Activated naive CD8-positive, alpha-beta T cell treated with anti-CD3 and anti-CD28 coated beads, Interleukin-2, amount 50 U/mL, for 16 hours (primary cell): ENCODE measurements at places on chromosomes 6 and 20.

- DNase-seq = no peak
Observed at GRCh38 chr6:75419416-75419815, 74.2 kb downstream of the FILIP1 start.

DNA sequence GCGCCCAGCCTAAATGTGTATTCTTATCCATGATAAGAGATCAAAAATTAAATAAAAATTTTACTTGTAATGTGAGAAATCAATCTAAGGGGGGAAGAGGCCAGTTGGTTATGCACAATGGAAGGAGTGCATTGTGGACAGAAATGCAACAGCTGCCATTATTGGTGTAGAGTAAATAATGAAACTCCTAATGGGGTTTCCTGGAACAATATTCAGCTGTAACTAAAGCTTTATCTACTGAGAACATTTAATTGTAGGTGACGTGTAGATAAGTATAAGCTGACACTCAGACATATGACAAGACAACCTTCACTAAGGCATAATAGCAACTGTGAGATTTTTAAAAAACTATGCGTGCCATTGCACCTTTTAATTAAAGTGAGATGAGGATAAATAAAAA, 71.4 kb downstream of the CEP57L1 start:
- no peak for DNase-seq

DNA sequence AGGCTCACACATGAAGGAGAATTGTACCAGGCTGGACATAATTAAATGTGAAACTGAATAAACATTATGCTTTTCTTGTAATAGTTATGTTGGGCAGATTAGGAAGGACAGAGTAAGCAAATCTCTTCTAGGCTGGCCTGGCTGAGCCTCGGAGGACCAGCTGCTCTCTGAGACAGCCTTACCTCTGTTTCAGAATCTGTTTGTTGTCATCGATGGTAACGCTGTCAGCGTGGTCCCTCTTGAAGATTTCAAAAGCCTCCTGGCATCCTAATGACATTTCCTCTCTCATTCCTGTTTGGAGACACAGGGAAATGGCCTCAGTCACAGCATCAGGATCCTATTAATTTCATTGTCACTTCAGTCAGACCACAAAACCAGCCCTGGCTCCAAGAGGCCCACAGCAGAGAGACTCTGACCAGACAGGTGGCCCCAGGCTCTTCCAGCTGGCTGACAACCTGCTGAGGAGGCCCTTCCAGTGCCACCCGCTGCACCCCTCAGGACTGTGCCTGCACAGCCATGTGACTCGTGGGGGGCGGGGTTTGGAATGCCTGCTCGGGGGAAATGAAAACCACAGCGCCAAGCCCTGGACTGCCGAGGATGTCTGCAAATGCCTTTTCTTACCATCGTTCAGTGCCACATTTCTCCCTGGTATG, 108.5 kb upstream of the KCNK16 start:
- no peak for DNase-seq

GRCh38 chr6:105014954-105015353, 58.0 kb downstream of the LIN28B start:
- DNase-seq = no peak

DNA sequence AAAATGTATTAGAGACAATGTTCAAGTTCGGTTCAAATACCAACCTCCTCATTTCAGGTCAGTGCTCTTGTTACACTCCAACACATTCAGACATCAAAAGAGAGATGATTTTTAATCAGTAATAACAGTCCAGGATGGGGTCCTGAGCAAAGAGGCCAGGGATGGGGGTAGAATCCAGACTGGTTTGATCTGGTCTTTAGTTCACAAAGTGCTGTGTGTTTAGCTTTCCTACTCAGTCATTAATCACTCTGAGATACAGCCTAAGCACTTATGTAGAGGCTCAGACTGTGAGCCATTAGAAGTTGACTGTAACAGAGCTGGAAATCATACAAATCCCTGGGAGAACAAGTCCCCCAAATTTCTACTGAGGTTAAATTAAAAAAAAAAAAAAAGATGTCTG, 241.6 kb downstream of the PTPRK start:
- DNase-seq = no peak

- no peak for DNase-seq
Observed at GRCh38 chr20:10282979-10283456, 64.4 kb downstream of the SNAP25 start.

DNA sequence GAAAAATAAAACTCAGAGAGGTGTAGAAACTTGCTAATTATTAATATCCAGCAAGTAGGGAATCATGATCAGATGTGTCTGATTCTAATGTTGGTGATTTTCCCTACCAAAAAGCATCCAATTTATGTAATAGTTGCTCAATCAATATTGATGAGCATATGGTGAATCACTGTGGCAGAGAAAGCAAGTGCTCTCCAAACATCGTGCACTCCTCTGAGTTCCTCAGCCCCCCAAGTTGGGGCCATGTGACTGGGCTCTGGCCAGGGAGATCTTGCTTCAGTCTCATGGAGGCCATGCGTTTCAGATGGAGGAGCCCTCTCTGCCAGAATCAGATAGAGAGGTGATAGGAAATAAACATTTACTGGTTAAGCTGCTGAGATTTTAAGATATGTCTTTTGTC, 133.2 kb upstream of the LY86 start:
- DNase-seq = no peak

GRCh38 chr6:148203281-148203925, 139.2 kb upstream of the SASH1 start:
- no peak for DNase-seq

- no peak for DNase-seq
Observed at GRCh38 chr6:27839626-27840475, 72.3 kb downstream of the OR2B2 start.

DNA sequence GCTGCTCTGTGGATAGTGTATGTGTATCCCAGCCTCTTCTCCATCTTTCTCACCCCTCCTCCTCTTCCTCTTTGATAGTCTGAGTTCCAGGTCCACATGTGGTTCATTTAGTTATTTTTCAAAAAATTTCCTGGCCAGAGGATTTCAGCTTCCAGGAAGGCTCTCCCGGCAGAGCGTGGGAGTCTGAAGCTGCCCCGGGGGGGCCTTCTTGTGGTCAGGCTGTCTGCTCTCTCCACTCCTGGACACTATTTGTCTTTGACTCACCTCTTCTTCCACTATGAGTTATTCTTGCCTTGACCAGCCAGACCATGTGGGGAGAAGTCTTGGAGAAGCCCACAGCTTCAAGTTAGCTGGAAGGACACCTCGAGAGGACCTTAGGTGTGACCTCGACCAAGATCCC, 258.8 kb downstream of the CDC5L start:
- DNase-seq = no peak

- no peak for DNase-seq
Observed at GRCh38 chr20:4876731-4877130, 124.6 kb downstream of the SLC23A2 start.

- DNase-seq = no peak
Observed at GRCh38 chr6:105091140-105091829, 88.5 kb downstream of the POPDC3 start.

DNA sequence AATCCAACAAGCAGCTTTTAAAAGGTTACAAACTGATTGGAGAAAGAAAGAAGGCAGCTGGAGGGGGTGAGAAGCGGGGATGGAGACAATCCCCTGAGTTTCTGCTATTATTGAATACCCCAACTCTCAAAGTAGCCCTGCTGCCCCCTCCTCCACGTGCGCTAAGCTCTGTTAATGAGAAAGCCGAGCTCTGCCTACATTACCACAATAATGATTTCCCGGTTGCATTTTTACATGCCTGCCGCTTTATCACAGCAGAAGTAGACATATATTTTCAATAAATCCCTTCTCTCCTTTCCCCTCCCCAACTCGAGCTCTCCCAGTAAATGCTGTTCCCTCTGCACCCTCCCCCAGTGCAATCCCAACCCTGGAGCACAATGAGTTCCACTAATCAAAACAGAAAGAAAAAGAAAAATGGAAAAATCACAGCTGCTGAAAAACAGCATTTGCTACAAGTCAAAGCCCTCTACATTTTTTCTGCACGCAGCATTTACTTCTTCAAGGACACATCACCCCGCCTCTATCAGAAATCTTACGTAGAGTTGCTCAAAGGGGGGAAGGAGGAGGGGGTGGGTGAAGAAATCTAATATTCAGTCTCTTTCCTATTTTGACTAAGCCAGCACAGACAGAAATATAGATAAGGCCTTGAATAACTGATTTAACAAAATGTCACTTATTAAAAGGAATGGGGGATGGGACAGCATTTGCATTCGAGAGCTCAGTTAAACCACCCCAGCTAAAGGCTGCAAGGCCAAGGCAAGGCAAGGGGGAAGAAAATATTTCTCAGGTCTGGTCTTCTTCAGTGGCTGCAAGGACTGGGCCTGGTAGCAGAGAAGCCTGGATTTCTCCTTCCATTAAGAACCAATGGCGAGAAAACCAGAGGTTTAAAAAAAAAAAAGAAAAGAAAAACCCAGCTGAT, 10.7 kb downstream of the TRERF1 start:
- no peak for DNase-seq

DNA sequence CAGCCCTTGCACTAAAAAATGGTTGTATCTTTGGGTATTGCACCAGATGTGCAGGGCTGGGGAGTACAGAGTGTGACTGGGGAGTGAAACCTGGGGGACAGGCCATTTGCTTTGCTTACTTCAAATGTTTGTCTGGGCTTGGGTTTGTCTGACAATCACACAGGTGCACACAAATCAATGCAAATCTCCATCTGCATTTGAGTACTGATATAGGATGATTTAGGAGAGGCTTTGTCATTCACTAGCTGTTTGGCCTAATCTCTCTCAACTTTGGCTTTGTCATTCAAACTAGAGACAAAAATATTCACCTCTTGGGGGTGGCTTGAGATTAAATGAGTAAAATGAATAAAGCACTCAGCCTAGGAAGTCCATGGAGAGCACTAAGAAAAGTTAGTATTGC, 3.8 kb downstream of the GUCA1A start:
- DNase-seq = no peak

DNA sequence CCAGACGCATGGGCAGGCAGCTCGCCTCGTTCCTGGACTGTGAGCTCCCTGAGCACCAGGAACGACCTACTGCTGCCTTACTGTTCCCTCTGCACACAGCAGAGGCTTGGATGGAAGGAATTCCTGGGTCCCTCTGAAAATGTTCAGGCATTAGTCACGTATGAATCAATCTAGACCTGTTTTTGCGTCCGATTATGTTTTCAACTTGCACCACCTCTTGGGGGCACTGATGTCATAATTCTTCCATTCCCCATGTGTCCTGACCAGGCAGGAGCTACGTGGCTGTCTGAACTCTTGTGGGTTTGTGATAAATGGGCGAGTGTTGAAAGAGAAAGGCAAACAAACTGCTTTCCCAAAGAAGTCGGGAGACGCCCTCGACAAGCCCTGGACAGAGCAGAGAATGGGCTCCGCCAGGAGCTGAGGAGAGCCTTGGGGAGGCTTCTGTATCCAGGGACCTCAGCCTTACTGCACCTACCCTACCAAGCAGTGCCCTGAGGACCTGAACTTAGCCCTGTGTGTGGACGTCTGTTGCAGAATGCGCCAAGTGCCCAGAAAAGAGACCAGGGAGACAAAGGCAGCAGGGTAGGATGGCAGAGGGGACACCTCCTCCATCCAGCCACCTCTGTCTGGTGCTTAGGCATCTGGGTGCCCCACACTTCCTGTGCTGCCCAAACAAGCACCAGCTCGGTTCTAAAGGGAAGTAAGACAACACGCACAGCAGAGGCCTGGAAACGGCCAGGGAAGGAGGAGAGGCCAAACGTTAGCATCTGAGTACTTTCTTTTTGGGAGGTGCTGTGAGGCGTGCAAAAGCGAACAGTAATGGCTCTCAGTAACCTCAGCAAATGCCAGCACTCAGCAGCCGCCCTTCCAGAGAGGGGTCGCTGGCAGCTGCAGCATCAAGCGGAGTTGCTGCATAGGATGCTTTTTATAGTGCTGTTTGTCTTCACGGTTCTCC, 124.2 kb downstream of the LY86 start:
- no peak for DNase-seq

DNA sequence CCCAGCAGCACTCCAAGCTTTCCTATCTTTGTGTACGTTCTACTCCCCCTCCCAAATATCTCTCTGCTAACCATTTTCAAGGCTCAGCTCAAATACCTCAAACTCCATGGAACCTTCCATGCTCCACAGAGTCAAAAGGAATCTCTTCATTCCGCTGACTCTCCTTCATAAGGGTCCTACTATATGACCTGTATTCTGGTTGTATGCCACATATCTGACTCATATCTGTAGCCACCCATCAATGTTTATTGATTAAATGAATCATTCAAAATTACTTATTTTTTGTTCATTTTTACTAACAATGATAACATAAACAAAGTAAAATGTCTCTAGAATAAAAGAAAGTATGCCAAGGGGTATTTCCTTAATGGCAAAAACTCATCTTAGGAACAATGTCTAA, 123.2 kb downstream of the ARHGAP18 start:
- DNase-seq = no peak

GRCh38 chr6:36110863-36111262, 19.4 kb upstream of the MAPK13 start:
- DNase-seq = no peak

DNA sequence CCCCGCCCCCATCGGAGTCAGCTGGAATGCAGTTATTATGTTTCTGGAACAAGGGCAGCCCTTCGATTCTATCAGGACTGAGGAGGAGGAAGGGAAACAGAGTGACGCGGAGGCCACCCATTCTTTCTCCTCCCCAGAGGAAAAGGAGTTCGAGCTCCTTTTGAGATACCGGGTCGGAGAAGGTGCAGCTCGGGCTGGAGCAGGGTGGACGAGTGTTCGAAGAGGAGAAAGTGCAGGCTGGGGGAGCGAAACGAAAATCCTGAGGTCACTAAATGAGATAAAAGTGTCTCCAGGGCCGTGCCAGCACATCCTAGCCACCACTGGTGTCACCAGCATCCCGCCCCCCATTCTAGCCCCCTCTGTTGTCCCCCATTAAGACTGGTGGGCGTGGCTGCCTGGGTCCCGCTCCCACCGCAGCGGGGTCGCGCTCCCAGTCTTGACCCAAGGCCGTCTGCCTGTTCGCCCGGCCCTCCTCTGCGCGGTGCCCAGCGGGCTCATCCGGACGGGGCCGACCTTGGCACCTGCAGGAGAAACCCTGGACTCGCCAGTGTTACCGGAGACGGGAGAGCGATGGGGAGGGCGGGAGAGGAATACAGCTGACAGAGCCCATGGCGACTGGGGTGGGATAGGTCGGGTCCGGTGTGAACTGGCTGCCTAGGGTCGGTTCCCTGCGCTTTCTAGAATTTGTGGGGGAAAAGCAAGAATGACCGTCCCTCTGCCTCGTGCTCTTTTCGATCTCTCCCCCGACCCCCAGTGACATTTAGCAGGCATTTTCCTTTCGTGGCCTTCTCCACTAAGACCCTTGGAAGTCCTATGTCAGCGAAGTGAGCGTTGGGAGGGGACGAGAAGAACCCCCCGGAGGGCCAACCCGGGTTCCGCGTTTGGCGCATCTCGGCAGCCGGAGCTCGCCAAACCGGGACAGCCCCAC, 16.2 kb downstream of the FOXA2 start:
- DNase-seq = no peak

DNA sequence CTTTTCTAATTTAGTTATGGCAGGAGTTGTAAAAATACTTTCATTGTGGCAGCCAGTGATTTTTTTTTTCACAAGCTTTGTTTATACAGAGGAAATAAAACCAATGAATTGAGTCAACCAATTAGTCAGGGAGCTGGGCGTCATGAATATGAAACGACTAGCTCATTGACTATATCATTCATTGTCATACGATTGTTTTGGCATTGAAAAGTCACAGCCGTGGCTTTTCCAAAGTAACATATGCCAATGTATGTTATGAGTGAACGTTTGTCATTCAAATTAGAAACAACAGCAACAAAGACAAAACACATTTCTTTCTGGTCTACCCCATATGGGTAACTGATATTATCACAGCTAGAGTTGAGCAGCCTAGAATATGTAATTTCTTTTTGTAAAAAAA, 810.6 kb downstream of the EPHA7 start:
- no peak for DNase-seq
